B cell (primary cell): ENCODE measurements at places on chromosomes 2 and 18.

GRCh38 chr2:158997037-158997790 is 28.8 kb downstream of the TANC1 start:
- no peak overlapping the region for H3K27ac ChIP-seq
- H3K27me3 ChIP-seq: no peaks in the 10 kb centered on the region
- H3K4me1 ChIP-seq: no peaks in the 10 kb centered on the region
- no peak for DNase-seq
- no peaks in the 10 kb centered on the region for H3K36me3 ChIP-seq

DNA sequence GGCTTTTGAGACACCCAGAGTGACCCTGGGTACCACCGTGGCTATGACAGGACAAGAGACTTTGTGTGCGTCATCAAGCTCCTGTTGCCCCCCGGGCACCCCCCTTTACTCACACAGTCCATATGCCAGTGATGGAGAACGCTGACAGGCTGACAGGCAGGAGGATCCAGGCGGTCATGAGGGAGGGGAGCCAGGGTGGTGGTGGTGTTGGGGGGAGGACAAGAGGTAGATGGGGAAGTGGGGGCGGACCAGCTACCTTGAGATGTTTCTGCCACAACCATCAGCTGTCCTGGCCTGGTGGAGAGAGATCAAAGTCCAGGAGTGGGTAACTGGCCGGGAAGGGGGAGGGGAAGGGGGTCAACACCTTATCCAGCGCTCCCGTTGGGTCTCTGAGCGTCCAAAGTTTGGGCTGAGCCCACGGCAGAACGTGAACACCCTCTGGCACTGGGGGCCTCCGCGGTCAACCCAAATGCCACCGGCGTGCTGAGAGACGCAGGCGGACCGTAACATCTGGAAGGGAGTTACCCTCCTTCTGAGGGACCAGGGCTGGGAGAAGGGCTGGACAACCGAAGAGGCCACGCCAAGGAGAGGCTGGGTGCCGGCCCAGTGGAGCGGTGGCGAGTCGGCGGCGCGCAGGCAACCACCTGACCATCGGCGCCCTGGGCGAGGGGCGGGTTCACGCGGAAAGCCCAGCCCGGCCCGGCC is 575 bp downstream of the TMEM150A start:
- DNase-seq: no peak
- H3K27me3 ChIP-seq: no peaks in the 10 kb centered on the region
- no peaks in the 10 kb centered on the region for H3K36me3 ChIP-seq

DNA sequence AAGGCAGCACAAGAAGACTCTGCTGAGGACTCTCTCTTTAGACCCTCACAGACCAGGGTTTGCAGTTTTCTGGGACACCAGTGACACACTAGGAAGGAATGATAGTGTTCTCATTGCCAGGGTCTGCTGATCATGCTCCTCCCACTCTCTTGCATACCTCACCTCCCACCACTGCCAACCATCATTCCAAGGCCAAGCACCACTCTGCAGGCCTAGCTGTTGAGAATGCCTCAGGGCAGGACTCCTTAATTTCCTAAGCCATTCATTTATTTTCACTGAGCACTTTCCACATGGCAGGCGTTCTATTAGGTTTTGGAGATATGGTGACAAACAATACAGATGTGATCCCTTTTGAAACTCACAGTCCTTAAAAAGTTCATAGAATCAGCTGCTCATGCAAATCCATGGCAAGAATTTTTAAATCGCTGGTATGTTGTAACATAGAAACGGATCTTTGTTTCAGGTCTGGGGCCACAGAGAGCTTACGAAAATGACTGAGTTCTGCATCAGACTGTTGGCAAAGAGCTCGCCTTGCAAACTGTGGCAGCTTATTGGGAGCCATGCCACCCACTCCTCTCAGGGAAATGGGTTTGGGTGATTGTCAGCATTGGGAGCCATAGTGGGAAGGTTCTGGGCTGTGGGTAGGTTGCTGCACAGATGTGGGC is 78.5 kb downstream of the XDH start:
- no peaks in the 10 kb centered on the region for H3K36me3 ChIP-seq
- H3K27ac ChIP-seq: no peak overlapping the region
- no peaks in the 10 kb centered on the region for H3K4me1 ChIP-seq
- H3K4me3 ChIP-seq: no peak overlapping the region

DNA sequence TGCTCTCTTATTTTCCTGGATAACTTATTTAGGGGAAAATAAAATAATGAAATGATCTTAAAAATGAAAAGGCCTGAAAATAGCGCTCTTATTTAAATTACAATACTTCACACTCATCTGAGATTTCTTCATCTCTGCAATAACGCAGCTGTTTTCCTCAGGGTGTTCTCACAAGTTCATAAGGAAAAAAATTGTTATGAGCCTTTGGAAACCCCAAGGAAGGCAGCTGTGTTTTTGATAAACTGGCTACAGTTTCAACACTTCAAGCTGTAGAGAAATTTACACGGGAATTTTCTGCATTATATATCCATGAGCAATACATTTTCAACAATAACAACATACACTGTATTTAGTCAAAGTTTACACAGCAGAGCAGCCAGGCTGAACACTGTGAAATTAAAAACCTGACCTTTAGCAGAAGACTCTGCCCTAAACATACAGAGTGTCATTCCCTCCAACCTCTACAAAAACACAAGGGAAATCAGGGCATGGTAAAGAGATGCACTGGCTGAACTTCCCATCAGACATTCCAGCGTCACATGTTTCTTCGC is 959.6 kb downstream of the SLC4A3 start:
- no peaks in the 10 kb centered on the region for H3K36me3 ChIP-seq
- no peaks in the 10 kb centered on the region for H3K27me3 ChIP-seq
- no peaks in the 10 kb centered on the region for H3K4me1 ChIP-seq
- DNase-seq: no peak
- no peak overlapping the region for H3K4me3 ChIP-seq
- H3K27ac ChIP-seq: no peak overlapping the region

DNA sequence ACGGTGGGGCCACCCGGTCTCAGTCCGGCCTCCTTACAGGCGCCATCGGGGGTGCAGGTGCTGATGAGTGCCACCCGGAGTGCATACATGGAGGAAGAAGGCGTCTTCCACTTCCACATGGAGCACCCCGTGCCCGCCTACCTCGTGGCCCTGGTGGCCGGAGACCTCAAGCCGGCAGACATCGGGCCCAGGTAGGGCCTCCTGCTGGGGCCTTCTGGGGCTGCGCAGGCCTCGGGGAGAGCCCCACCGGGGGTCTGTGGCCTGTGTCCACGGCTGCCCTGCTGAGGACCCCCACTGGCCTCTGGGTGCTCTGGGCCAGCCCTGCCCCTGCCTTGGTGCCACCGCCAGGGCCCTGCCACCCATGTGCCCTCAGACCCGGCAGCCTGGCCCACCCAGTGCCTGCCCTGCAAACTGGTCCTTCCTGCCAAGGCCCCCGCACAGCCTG is 4.8 kb downstream of the RNPEPL1 start:
- H3K36me3 ChIP-seq: peaks cover 55% of the 10 kb centered on the region
- no peak overlapping the region for H3K4me3 ChIP-seq
- H3K27ac ChIP-seq: no peak overlapping the region
- H3K4me1 ChIP-seq: peaks cover 22% of the 10 kb centered on the region
- DNase-seq: no peak
- no peaks in the 10 kb centered on the region for H3K27me3 ChIP-seq

- H3K27ac ChIP-seq: no peak overlapping the region
- peaks cover 6% of the 10 kb centered on the region for H3K4me1 ChIP-seq
- H3K36me3 ChIP-seq: no peaks in the 10 kb centered on the region
- no peak overlapping the region for H3K4me3 ChIP-seq
- DNase-seq: no peak
Measured at GRCh38 chr2:37456479-37456878, 112.0 kb downstream of the QPCT start.

DNA sequence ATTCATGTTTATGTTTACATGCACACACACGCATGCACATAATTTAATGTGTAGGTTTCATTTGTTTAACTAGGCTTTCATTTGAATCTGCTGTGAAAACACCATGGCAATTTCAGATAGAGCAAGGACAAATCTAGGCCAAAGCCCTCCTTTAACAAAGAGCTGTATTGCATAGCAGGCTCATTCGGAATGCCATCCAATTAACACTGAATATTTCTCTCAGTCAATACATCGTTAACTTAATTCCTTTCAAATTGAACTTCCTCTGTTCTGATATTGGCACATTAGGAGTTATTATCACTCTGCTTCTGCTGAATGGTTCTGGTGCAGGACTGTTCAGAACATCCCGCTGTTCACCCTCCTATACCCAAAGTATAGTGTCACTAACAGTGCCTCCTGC is 435.1 kb upstream of the CDH20 start:
- no peaks in the 10 kb centered on the region for H3K4me1 ChIP-seq
- no peak for DNase-seq
- no peaks in the 10 kb centered on the region for H3K27me3 ChIP-seq
- H3K27ac ChIP-seq: no peak overlapping the region
- no peaks in the 10 kb centered on the region for H3K36me3 ChIP-seq
- no peak overlapping the region for H3K4me3 ChIP-seq

DNA sequence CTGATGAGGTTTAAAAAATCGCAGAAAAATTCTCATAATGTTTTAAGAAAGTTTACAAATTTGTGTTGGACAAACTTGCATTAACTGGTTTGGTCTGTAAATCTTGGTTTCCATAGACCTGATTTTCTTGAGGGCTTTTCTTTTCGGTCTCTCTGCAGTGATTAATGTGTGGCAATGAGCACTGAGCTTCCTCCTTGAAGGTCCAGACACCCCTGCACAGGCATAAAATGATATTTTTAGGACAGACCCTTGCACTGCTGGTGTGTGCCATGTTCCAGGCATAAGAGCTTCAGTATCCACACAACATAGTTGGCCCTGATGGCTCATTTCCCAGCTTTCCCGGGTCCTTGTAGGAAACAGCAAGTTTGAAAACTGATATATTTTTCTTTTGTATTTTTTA is 33.7 kb downstream of the MRPL33 start:
- no peak overlapping the region for H3K27ac ChIP-seq
- no peak overlapping the region for H3K4me3 ChIP-seq
- no peak for DNase-seq
- no peaks in the 10 kb centered on the region for H3K27me3 ChIP-seq
- no peaks in the 10 kb centered on the region for H3K4me1 ChIP-seq

GRCh38 chr2:201122276-201122675 is 6.3 kb downstream of the CFLAR start:
- no peaks in the 10 kb centered on the region for H3K27me3 ChIP-seq
- no peak overlapping the region for H3K4me3 ChIP-seq
- peaks cover 83% of the 10 kb centered on the region for H3K4me1 ChIP-seq
- no peak for DNase-seq

DNA sequence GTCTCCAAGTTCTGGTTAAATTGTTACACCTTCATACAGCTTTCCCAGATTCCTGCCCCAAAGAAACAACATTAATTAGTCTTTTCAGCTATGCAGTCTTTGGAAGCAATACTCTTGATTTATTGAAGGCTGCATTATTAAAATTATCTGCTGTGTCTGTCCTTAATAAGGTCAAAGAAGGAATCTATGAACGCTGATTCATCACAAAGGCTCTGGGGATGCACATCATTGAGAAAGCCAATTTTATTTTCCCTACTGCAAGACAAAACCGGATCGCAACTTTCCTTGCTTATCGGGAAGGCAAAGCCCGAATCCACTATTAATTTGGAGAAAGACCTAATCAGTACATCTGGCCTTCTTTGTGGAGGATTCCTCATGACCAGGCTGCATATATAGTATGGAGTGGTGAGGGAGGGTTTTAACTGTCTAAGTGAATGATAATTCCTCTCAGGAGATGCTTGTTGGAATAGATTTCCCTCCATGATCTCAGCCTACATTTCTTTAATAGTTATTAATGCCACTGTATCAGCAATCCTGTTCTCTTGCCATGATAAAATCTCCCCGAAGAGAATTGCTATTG is 224.6 kb downstream of the PIK3C3 start:
- H3K36me3 ChIP-seq: no peaks in the 10 kb centered on the region
- no peaks in the 10 kb centered on the region for H3K4me1 ChIP-seq
- H3K27me3 ChIP-seq: no peaks in the 10 kb centered on the region
- no peak overlapping the region for H3K27ac ChIP-seq
